ENCODE measurements at places on chromosomes 12 and 14.

- H3K4me3 ChIP-seq: no peak overlapping the region
- no peak overlapping the region for H3K27ac ChIP-seq
- peak; percentile 81 for DNase-seq
- no peaks in the 10 kb centered on the region for H3K27me3 ChIP-seq
- no peaks in the 10 kb centered on the region for H3K4me1 ChIP-seq
These were observed 345.6 kb downstream of the PAWR start for GRCh38 chr12:79344855-79345847.

GRCh38 chr12:83388551-83388950, 701.8 kb downstream of the TMTC2 start:
- no peaks in the 10 kb centered on the region for H3K4me1 ChIP-seq
- no peaks in the 10 kb centered on the region for H3K27me3 ChIP-seq
- no peak overlapping the region for H3K4me3 ChIP-seq

- DNase-seq: peak; percentile 91
- no peak overlapping the region for H3K4me3 ChIP-seq
- H3K27me3 ChIP-seq: no peaks in the 10 kb centered on the region
These were observed 256.3 kb upstream of the SFSWAP start for GRCh38 chr12:131454418-131455217.

DNA sequence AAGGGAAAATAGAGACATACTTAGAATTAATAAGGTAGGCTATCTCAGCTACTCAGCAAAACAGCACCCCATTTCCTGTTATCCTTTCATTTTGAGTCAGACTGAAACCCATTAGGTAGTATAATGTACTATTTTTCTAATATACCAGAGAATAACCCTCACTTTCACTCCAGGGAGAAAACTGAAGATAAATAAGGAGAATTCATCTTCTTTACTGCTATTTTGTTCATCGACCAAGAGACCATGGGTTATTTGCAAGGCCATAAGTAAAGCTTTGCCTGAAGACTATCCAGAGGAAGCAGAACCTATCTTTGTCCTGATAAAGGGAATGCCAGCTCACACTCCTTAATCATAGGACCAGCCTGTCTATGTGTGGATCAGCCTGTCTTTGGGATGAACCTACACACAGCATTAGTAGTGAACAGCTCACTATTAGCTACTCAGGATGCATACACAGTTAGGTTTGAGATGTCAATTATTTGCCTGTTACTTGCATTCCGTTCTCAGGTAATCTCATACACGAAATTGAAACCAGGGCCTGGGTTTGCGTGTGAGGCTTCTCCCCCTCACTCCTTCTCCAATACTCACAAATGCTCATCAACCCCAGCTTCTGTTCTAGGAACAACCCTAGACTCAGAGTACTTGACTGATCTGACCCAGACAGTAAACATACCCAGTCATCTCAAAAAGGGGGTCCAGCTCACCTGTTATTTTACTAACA, 124.4 kb downstream of the DAD1 start:
- no peak overlapping the region for H3K4me3 ChIP-seq
- no peak overlapping the region for H3K27ac ChIP-seq
- no peaks in the 10 kb centered on the region for H3K4me1 ChIP-seq
- H3K36me3 ChIP-seq: no peaks in the 10 kb centered on the region
- H3K27me3 ChIP-seq: no peaks in the 10 kb centered on the region

- H3K27ac ChIP-seq: no peak overlapping the region
- no peaks in the 10 kb centered on the region for H3K4me1 ChIP-seq
- no peaks in the 10 kb centered on the region for H3K36me3 ChIP-seq
- DNase-seq: no peak
- no peaks in the 10 kb centered on the region for H3K27me3 ChIP-seq
These were observed 29.8 kb upstream of the PYGL start for GRCh38 chr14:50974118-50974517.

Measured in mesendoderm (in vitro differentiated cells).